Spleen (tissue), 13 donors: ENCODE measurements at places on chromosomes 2 and 18. TPM values are rescaled to one million over a fixed set of nuclear protein-coding genes. Genes with fewer than 3 reads are reported as not detected.

DNA sequence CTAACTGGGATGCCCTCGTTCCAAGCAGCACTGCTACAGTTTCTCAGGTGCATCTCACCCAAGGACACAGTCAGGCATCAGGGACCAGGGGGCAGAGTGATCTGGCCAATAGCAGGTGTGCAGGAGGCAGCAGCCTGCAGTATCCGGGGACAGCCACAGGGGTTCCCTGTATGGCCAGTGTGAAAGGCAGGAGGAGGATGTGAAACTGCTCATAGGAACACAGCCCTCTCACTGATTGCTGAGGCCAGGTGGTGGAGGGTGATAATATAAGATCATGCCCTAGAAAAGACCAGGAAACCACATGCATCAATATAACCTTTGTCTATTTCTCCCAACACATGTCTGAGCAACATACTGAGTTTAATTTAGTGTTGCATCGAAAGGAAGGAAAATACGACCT is 112.7 kb upstream of the TACR1 start:
- H3K4me3 ChIP-seq = no peak overlapping the region
- no peak overlapping the region for H3K27ac ChIP-seq
- no peaks in the 10 kb centered on the region for H3K4me1 ChIP-seq
- H3K36me3 ChIP-seq = no peaks in the 10 kb centered on the region

DNA sequence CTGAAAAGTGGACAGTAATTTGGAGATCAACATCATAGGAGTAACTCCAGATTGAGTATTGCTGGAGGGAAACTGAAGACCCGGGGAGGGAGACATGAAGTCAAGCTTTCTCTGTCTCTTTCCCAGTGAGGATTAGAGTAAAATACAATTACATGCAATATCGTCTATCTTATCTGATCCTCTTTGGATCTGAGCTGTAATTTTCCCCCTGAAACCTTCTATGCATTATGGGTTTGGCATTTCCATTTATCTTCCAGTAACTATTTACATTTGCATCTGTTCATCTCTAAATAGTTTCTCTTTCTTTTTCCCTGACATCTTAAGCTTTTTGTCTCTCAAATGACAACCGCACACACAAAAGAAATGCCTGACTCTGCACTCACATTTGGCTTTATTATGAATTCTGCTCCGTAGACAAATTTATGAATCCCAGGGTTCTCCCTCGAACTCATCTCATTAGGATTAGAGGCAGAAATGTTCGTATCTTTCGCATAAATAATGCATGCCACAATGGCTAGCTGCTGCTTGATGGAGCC is 113.1 kb downstream of the SPP2 start:
- DNase-seq = no peak
- peaks cover 18% of the 10 kb centered on the region for H3K4me1 ChIP-seq
- H3K27ac ChIP-seq = no peak overlapping the region
- H3K27me3 ChIP-seq = no peaks in the 10 kb centered on the region
- H3K4me3 ChIP-seq = no peak overlapping the region

DNA sequence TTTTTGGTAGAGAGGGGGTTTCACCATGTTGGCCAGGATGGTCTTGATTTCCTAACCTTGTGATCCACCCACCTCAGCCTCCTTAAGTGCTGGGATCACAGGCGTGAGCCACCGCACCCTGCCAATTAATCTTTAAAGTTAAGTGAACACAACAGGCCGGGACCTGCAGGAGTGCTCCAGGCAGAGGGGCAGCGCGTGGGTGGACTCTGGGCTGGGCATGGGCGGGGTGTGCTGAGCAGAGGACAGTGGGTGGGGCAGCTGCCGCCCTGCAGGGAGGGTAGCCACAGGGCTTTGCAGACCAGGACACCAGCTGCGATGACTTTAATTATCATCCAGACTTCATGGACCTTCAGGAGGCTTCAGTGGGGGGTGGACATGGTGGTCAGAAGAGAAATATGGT is 8.8 kb upstream of the GPR148 start:
- H3K36me3 ChIP-seq = no peaks in the 10 kb centered on the region
- DNase-seq = no peak
- H3K27ac ChIP-seq = no peak overlapping the region
- H3K27me3 ChIP-seq = no peaks in the 10 kb centered on the region

The OSBPL6 gene
- 2.0 TPM for total RNA-seq

DNA sequence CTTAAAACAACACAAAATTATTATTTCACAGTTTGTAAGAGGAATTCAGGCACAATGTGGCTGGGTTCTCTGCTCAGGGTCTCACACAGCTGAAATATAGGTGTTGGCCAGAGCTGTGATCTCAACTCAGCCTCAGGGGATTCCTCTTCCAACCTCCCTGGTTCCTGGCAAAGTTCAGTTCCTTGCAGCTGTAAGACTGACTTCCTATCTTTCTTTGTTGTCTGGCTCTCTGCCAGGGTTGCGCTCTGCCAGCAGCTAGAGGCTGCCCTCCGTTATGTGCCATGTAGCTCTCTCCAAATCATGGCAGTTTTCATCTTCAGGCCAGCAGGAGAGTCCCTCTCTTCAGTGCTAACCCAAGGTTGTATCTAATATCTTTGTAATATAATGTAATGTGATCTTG is 272.5 kb upstream of the KCNJ3 start:
- no peaks in the 10 kb centered on the region for H3K4me1 ChIP-seq
- no peak for DNase-seq
- H3K4me3 ChIP-seq = no peak overlapping the region

GRCh38 chr2:142877216-142877838 is at the start of gene KYNU:
Gene KYNU, plus strand, starts transcription at chr2:142877664. Its CDS starts 7,704 bp downstream, at chr2:142885368.
- peak within 1 kb of the TSS; percentile 16 for H3K4me3 ChIP-seq
- DNase-seq = no peak
- H3K36me3 ChIP-seq = no peaks in the 10 kb centered on the region

DNA sequence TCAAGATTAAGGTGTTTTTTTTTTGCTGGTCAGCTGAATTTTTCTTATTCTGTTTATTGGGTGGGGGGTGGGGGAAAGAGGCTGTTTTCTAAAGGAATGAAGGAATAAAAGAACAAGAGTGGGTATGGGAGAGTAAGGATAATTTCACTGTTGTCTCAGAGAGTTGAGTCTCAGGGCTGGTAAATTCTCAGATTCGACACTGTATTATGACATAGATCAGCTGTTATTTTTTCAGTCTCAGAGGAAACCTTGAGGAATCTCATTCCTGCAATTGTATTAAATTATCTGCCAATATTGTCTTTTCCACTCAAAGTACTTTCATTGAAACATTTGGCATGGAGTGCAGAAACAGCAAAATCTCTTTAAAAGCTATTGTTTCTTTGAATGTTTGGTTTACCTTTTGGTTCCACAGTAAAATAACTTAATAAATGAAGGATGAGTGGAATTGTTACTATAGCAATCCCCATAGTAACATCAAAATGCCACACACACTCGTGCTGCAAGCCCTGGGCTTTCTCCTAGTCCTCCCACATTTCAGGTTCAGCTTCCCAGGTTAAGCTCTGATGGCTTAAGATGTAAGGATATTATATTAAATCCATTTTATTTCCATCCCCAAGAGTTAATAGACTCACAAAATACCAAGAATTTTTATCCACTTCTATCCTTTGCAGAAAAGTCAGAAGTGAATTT is 478.7 kb upstream of the TCF4 start:
- H3K27me3 ChIP-seq = no peaks in the 10 kb centered on the region
- H3K4me3 ChIP-seq = no peak overlapping the region
- no peak for DNase-seq
- H3K36me3 ChIP-seq = no peaks in the 10 kb centered on the region
- no peaks in the 10 kb centered on the region for H3K4me1 ChIP-seq
- H3K27ac ChIP-seq = no peak overlapping the region

The AMER3 gene
- total RNA-seq = not detected

DNA sequence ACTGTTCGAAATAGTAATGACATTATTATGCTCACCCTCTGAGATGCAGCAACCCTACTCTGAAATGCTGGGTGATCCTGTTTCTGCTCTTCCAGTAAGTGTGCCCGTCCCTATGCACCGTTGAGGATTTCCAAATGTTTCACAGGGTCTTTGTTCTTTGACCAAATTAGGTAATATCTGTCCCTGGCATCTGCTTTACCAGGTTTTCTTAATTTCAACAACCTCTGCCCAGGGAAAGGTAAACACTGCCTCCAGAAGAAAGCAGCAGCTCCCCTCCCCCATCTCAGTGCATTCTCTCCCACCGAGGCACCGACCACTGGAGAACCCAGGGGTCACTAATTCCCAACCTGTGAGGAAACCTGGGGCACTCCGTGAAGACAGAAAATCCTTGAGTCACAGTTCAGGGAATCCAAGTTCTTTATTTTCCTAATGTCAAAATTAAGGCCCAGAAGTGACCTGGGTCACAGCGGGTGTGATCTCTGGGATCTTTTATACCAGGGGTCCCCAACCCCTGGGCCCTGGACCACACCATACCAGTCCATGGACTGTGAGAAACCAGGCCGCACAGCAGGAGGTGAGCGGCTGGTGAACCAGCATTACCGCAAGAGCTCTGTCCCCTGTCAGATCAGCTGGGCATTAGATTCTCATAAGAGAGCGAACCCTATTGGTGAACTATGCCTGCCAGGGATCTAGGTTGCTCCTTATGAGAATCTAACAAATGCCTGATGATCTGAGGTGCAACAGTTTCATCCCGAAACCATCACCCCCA is 1.2 kb upstream of the GRB14 start:
- H3K27me3 ChIP-seq = no peaks in the 10 kb centered on the region
- DNase-seq = no peak
- peaks cover 14% of the 10 kb centered on the region for H3K4me1 ChIP-seq
- no peaks in the 10 kb centered on the region for H3K36me3 ChIP-seq
- no peak overlapping the region for H3K4me3 ChIP-seq

- no peak overlapping the region for H3K27ac ChIP-seq
- no peaks in the 10 kb centered on the region for H3K36me3 ChIP-seq
- no peak for DNase-seq
Measured at GRCh38 chr2:147223119-147223518, 621.7 kb upstream of the ACVR2A start.

The EDAR gene
- total RNA-seq = 0.14 TPM

The IGFBP5 gene
- 114 TPM for total RNA-seq

GRCh38 chr2:101806701-101807100 is 109.2 kb downstream of the MAP4K4 start:
- peaks cover 31% of the 10 kb centered on the region for H3K4me1 ChIP-seq
- H3K27ac ChIP-seq = peak overlapping the region; percentile 45
- no peaks in the 10 kb centered on the region for H3K27me3 ChIP-seq

The MYOM1 gene
- total RNA-seq = 1.8 TPM

DNA sequence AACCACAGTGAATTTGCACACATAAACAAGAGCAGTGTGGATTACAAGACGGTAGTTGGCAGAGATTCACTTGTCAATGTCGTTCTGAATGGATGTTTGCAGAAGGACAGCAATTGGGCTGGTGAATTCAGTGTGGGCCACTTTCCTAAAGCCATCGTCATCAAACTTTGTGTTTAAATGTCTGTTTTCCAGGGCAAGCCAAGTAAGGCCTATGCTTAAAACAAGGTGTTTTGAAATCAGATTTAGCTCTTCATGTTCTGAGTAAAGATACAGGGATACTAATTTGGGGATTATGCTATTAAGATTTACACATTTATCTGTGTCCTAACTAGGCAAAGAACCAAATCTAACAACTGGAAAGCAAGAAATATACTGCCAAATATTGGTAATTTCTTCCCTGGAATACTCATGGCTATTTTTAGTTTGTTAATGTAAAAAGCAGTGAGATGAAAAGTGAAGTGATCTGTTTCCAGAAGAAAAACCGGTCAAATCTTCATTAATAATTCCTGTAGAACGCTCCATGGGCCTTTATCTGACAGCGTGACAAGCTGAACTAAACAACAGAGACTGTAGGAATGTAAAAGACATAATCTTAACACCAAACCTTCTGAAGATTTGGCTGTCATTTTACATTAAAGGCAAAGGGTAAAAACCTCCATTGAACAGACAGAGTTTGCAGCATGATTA is 175.7 kb downstream of the ICOS start:
- no peak overlapping the region for H3K27ac ChIP-seq
- peaks cover 17% of the 10 kb centered on the region for H3K27me3 ChIP-seq
- H3K4me3 ChIP-seq = no peak overlapping the region
- DNase-seq = no peak

DNA sequence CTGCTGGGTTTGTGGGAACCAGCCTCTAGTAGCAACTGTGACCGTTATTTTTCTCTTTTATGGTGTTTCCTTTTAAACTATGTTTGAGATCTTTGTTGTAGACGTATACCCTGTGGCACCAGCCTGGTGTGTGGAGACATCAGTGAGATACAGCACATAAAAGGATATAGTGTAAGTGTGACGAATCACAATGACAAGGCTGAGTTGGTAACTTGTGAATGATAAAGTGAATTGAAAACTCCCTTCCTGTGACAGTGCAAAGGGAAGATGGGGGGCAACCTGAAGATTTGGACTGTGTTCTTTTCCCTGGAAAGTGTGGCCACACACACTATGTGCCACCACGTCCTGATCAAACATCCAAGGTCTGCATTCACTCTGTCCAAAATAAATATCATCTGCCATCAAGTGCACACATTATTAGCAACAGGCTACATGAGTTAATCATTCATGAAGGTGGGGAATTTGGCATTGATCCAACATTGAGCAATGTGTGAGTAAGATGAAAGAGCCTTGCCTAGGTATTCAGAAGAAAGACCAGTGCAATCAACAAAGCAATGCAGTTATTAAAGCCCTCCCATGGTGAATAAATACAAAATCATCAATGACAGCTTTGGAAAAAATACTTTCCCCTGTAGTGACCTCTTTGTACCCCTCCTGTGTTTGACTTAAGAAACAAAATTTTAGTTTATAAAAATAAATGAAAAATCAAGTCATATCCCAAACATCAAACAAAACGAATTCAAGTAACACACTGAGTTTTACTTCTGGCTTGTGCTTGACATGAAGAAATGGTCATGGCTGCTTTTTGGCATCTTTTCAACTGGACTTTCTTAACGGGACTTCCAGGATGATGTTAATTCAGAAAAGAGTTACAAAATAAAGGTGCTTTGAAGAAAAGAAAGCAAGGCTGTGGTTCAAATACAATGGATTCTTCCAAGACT is 1280.5 kb upstream of the ZEB2 start:
- H3K4me3 ChIP-seq = no peak overlapping the region
- H3K27me3 ChIP-seq = no peaks in the 10 kb centered on the region
- no peak for DNase-seq
- no peaks in the 10 kb centered on the region for H3K36me3 ChIP-seq
- no peak overlapping the region for H3K27ac ChIP-seq

The CYBRD1 gene
- 46.7 TPM for total RNA-seq

DNA sequence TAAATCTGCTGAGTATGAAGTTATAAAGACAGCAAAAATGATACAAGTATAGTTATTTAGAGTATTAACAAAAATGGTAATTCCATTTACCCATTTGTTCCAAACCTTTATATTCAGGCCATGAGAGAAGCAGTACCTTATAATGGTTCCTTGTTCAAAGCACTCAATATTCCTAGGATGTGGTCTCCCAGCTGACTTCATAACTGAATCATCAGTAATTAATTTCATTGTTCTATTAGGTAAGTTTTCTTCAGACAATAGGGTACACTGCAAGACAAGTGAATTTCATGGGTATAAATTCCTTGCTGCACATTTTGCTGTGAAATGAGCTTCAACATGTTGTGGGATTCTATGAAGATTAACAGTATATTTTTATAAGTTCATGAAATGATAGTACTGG is 550.8 kb upstream of the ZEB2 start:
- H3K27me3 ChIP-seq = no peaks in the 10 kb centered on the region
- H3K36me3 ChIP-seq = no peaks in the 10 kb centered on the region
- no peak for DNase-seq
- H3K27ac ChIP-seq = no peak overlapping the region

- no peak overlapping the region for H3K4me3 ChIP-seq
- no peak for DNase-seq
- no peak overlapping the region for H3K27ac ChIP-seq
- peaks cover 29% of the 10 kb centered on the region for H3K4me1 ChIP-seq
Measured at GRCh38 chr18:63224630-63225029, 94.9 kb downstream of the BCL2 start.
